Neural progenitor cell (in vitro differentiated cells): ENCODE measurements at places on chromosomes 4 and X. TPM values are rescaled to one million over a fixed set of nuclear protein-coding genes. Genes with fewer than 3 reads are reported as not detected.

- H3K36me3 ChIP-seq, result no peaks in the 10 kb centered on the region
- no peaks in the 10 kb centered on the region for H3K27me3 ChIP-seq
- DNase-seq, result no peak
- H3K4me3 ChIP-seq, result no peak overlapping the region
- no peaks in the 10 kb centered on the region for H3K4me1 ChIP-seq
- H3K27ac ChIP-seq, result no peak overlapping the region
Observed at GRCh38 chrX:115058276-115058675, 40.9 kb upstream of the IL13RA2 start.

Gene NALF2
- 1.6 and 3.2 TPM in 2 replicates for total RNA-seq

GRCh38 chrX:74343343-74344279 is 39.6 kb downstream of the ZCCHC13 start:
- DNase-seq, result peak; percentile 84
- no peak overlapping the region for H3K4me3 ChIP-seq
- no peaks in the 10 kb centered on the region for H3K4me1 ChIP-seq
- no peaks in the 10 kb centered on the region for H3K36me3 ChIP-seq

Gene EXOC1L
- not detected in 2 replicates for total RNA-seq

DNA sequence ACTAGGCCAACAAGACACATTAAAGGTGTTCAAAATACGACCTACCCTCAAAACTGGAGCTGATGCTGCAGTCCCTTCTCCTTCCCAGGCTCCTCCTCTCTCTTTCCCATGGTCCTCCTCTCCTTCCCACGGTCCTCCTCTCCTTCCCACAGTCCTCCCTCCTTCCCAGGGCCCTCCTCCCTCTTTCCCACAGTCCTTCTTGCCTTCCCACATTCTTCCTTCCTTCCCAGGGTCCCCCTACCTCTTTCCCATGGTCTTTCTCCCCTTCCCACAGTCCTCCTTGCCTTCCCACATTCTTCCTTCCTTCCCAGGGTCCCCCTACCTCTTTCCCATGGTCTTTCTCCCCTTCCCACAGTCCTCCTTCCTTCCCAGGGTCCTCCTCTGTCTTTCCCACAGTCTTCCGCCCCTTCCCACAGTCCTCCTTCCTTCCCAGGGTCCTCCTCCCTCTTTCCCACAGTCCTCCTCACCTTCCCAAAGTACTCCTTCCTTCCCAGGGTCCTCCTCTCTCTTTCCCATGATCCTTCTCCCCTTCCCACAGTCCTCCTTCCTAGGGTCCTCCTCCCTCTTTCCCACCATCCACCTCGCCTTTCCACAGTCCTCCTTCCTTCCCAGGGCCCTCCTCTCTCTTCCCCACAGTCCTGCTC is 54.2 kb downstream of the SH3KBP1 start:
- H3K4me3 ChIP-seq, result no peak overlapping the region
- DNase-seq, result no peak
- H3K27ac ChIP-seq, result no peak overlapping the region
- H3K4me1 ChIP-seq, result no peaks in the 10 kb centered on the region
- no peaks in the 10 kb centered on the region for H3K36me3 ChIP-seq

Gene ADAMTS3
- 2.0 and 2.1 TPM in 2 replicates for total RNA-seq

- no peaks in the 10 kb centered on the region for H3K27me3 ChIP-seq
- no peak for DNase-seq
- no peaks in the 10 kb centered on the region for H3K36me3 ChIP-seq
- H3K4me3 ChIP-seq, result no peak overlapping the region
- no peak overlapping the region for H3K27ac ChIP-seq
Observed at GRCh38 chr4:158798062-158798461, 29.2 kb downstream of the FNIP2 start.

GRCh38 chr4:61173799-61174198 is 26.3 kb upstream of the ADGRL3 start:
- no peak for DNase-seq
- no peaks in the 10 kb centered on the region for H3K36me3 ChIP-seq
- H3K4me3 ChIP-seq, result no peak overlapping the region
- no peaks in the 10 kb centered on the region for H3K27me3 ChIP-seq
- no peak overlapping the region for H3K27ac ChIP-seq

- no peaks in the 10 kb centered on the region for H3K36me3 ChIP-seq
- no peaks in the 10 kb centered on the region for H3K4me1 ChIP-seq
- no peaks in the 10 kb centered on the region for H3K27me3 ChIP-seq
Observed at GRCh38 chr4:158176108-158176507, 3.3 kb upstream of the GASK1B start.

Gene AVPR2
- total RNA-seq, result not detected in 2 replicates

DNA sequence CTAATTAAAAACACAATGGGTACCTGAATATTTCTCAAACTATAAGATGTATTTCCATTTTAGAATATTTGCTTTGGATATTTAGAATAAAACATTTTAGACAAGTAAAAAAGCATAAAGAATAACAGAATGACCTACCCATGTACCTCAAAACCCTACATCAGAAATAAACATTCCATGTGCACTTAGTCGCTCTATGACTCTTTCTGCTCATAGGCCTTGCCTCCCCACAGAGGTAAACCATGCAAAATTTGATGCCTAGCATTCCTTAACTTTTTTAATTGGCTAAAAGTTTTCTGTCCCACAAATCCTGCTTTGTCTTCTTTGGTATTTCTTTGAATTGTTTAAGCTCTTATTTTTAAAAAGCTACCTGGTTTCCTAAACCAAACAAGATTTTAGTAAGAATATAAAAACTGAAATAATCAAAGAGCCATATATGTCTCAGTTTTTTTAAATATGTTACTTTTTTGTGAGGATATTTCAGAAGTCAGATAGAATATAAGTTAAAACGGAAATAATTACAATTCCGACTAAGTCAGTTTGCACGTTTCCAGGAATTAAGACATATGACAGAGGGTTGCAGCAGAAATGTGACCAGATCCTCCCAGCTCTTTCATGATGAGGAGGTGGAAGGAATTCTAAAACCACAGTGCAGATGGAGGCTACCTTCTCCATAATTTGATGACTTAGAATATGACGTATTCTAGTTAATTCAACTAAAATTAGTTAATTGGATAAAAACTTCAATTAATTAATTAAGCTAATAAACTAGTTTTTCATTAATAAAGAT is 102.5 kb downstream of the FIP1L1 start:
- DNase-seq, result no peak
- H3K36me3 ChIP-seq, result no peaks in the 10 kb centered on the region
- peaks cover 16% of the 10 kb centered on the region for H3K4me1 ChIP-seq
- H3K27me3 ChIP-seq, result no peaks in the 10 kb centered on the region
- no peak overlapping the region for H3K4me3 ChIP-seq

Gene PDZD4
- 1.9 and 5.2 TPM in 2 replicates for total RNA-seq

GRCh38 chrX:68840256-68840655 is 11.4 kb downstream of the EFNB1 start:
- H3K4me1 ChIP-seq, result no peaks in the 10 kb centered on the region
- no peak overlapping the region for H3K27ac ChIP-seq
- no peaks in the 10 kb centered on the region for H3K36me3 ChIP-seq
- DNase-seq, result no peak
- no peak overlapping the region for H3K4me3 ChIP-seq

DNA sequence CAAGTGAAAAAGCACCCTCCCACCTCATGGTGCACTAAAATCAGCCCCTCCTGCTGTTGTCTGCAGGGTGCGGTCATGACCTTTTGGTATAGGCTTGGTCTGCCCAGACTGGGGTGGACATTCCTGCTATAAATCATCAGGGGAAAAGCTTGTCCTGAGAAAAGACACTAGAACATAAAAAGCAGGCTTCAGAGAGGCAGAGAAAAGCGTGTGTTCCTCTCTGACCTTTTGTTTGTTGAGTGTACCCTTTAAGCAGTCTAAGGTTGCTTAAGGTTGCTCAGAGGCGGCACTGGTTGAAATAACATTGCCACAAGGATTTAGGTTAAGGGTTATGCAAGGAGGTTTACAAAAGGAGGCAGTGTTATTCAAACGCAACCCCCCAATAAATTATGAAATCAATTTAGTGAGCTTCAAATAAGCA is 43.5 kb downstream of the CCDC158 start:
- no peak overlapping the region for H3K4me3 ChIP-seq
- no peak overlapping the region for H3K27ac ChIP-seq
- no peaks in the 10 kb centered on the region for H3K36me3 ChIP-seq
- H3K27me3 ChIP-seq, result no peaks in the 10 kb centered on the region

Gene DCX
- 4.7 and 4.8 TPM in 2 replicates for total RNA-seq

- DNase-seq, result peak; percentile 60
- H3K27me3 ChIP-seq, result no peaks in the 10 kb centered on the region
- H3K4me1 ChIP-seq, result no peaks in the 10 kb centered on the region
- no peak overlapping the region for H3K27ac ChIP-seq
Observed at GRCh38 chr4:180860089-180860720, 1383.0 kb upstream of the TENM3 start.

DNA sequence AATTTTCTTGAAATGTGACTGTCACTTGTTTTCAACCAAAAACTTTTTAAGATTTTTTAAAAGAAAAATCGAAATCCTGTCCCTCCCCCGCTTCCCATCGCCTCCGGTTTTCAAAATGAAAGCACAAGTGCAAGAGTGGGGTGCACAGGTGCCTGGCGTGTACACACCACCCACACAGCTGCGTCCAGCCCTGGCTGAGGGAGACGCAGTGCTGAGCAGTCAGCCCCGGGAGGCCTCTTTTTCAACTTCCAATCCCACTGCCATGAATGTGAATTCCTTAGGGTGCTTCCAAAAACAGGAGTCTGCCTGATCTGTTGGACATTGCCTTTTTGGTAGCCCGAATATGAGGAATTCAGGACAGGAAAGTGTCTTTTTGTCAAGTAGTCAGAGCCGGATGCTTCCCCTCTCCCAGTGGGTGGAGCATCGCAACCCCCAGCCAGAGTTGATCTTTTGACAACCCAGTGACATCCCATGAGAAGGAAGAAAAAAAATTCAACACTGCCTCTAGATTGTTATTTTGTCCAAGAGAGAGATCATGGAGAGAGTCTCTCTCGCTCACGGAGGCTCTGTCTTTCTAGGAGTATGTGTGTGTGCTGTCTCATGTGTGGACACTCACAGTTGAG is 8.9 kb downstream of the PRRG3 start:
- no peak overlapping the region for H3K27ac ChIP-seq
- no peaks in the 10 kb centered on the region for H3K4me1 ChIP-seq
- no peaks in the 10 kb centered on the region for H3K27me3 ChIP-seq
- H3K4me3 ChIP-seq, result no peak overlapping the region
- H3K36me3 ChIP-seq, result no peaks in the 10 kb centered on the region
- DNase-seq, result no peak
